ENCODE measurements at places on chromosomes 5 and 9.

DNA sequence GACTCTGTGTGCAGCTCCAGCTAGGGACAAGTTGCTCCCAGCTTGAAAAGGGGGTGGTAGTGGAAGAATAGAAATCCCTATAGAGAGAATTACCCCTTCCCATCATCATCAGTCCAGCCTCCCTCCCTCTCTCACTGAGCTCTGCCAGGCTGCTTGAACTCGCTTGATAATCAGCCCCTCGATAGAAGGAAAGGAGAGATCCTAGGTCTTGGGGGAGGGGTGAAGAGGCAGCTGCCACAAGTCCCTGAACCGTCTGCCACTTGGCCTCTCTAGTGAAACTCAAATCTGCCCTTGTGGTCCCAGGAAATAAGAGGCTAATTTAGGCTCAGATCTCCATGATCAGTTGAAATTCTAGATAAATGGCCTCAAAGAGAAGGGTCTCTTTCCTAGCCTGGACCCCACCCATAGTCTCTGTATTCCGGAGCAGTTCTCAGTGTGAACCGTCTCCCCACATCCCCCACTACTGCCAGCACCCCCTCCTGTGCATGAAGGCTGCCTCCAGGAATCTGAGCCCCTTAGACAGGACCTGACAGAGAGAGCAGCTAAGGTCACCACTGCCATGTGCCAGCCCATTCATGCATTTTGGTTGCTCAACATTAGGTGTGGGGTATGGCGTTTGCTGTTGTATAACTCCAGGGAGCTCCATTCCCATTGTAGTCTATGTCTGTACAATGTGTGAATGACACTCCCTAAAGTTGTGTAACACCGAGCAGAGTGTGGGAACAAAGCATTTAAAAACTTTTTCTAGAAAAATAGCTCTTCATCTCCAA is 5.5 kb downstream of the DNAJB5 start:
- DNase-seq, result no peak

DNA sequence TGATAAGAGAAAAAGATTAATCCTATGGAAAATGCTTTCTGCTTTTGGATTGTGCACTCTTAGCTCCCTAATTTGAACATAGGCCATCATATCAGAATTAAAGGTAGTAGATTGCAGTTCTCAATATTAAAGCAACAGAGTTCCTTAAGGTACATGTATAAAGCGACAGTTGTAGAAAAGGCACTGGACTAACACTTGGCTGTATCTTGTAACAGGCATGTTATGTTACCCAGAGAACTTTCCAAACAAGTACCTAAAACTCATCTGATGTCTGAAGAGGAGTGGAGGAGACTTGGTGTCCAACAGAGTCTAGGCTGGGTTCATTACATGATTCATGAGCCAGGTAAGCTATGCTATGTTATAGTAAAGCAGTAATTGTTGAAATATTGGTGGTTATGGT is 3.3 kb upstream of the SECISBP2 start:
- DNase-seq, result no peak

- DNase-seq, result no peak
Observed at GRCh38 chr5:74482523-74482922, 158.0 kb downstream of the ENC1 start.

- DNase-seq, result no peak
Observed at GRCh38 chr9:115209601-115210306, 91.8 kb upstream of the TNC start.

DNA sequence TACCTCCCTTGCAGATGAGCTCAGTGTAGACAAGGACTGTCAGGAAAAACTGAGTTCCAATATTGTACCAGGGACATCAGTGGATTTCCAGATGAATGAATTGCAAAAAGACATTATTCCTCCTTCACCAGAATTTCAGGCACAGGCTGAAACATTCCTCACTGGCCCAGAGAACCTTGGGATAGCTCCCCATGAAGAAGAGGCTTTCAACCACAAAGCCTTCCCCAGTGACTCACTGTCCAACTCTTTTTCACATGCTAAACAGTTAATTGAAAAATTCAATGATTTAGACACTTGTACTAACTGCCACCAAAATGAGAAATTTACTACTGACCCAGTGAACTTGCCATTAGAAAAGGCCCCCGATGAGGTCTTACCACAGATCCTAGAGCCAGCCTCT is 144.5 kb downstream of the UNC13B start:
- no peak for DNase-seq

DNA sequence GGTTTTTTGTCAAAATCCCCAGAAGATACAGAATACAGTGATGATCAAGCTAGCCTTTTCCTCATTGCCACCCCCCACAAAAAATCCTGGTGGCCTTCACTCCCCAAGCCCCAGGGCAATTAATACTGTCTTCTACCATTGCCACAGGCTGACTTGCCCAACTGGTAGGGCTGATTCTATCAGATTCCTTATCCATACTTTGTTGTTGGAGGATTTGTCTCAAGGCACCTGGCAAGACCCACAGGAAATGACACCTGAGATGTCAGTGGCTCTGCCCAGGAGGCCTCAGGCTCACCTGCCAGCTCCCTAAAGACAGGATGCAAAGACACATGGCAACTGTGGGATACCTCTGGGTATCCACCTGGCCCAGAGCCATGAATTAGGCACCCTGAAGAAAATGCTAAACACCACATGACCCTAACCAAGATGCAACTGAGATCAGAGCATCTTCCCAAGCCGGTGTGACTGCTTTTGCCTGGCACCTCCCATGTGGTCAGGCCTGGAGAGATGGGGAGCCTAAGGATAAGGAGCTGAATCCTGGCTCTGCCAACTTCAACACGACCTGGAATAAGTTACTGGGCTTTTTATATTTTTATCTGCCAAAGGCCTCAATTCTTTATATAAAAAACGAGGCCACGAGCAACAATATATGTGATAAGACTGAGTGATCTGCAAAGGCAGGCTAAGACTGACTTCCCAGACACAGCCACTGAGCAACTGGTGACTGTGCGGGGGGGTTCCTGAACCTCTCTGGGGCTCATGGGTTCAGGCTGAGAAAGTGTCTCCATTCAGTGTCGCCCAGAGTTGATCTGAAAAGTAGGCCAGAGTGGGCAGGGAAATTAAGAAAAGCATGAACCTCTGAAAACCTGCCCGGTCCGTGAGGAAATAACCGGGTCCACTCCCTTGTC is 944 bp downstream of the ATOX1 start:
- DNase-seq, result no peak

All from stimulated activated CD8-positive, alpha-beta memory T cell treated with anti-CD3 and anti-CD28 coated beads, Interleukin-15, amount 100 ng/mL, for 48 hours (primary cell).